ENCODE measurements at places on chromosomes 4 and X.

DNA sequence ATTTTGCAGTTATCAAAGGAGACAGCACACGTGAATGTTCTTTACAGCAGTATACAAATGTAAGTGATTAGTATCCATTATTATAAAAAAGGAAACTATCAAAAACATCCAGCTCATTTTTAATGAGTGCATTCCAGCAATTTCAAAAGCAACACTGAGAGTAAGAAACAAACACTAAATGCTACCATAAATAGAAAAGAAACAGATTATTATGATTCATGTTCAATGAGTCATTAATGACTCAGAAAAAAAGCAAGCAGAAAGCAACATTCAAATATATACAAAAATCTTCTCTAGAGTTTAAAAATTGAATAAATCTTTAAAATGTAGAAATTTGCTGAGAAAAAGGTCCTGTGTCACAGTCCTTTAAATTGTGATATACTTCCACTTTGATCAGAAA, 346.5 kb upstream of the FMR1 start:
- DNase-seq, result no peak

GRCh38 chr4:40190019-40190418, 6.8 kb upstream of the RHOH start:
- no peak for DNase-seq

GRCh38 chrX:133375615-133376340, 39.5 kb downstream of the GPC4 start:
- no peak for DNase-seq

DNA sequence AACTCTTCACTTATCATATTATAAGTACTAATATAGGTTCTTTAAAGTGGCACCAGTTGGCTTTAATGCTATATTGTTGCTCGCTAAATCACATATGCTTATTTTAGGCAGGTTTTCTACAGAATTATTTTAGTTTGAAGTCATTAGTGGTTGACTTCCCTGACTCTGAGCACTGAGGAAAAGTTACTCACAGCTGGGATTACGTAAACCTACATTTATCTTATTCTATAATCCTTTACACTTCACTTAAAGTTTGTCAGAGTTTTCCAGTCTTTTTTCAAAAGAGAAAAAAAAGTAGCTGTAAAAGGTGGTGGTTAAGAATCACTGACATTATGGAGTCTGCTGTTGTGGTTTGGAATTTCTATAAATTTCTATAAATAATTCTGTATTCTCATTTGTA, 5.8 kb downstream of the UGT2B4 start:
- DNase-seq, result no peak

GRCh38 chr4:74733756-74734155, 60.6 kb downstream of the BTC start:
- DNase-seq, result no peak

DNA sequence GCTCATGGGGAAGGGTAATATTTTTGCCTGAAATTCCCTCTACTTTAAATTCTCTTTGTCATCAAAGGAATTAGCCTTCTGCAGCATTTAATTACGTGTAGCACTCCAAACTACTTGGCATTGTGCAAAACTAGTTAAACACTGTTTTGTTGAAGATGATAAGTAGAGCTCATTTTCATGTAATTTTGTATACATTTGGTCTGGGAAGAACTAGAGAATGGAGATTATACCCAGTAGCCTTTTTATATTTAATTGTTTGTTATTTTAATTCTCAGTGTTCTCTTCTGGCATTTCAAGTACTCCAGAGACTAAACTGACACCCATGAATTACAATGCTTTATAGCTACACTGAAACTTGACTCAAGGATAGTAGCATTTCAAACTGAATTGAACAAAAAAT, 211.5 kb upstream of the SMIM31 start:
- no peak for DNase-seq

DNA sequence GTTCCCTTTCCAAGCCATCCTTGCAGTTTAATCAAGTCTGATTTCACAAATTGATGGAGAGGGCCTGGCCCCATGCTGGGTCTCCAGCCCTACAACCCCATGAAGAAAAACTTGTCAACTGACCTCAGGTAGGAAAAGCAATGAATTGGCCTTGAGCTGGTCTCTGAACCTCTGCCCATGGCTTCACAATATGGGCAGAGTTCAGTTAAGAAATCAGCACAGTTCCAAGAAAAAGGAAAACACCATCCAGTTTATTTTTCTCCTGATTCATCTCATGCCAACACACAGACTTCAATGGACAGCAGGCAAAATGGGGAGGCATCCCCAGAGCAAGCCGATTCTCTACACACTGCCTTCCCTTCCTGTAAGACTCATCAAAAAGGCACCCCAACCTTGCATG, 3.3 kb downstream of the RIPPLY1 start:
- no peak for DNase-seq

DNA sequence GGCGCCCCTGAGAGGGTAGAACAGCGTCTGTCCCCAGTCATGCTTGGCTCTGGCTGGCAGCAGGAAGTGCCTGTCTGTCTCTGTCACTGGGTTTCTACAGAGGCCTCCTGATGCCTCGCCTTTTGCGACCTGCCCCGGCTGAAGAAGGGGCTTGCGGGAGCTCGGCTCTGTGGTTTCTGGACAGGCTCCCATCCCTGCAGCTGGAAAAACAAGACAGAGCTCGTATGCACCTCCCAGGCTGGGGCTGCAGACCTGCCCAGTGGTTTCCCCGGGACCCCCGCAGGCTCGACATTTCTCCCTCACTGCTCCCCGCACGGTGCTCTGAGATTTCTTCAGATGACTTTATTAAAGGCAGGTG, 57.0 kb upstream of the SORCS2 start:
- DNase-seq, result no peak

GRCh38 chr4:67796810-67797209, 42.6 kb upstream of the GNRHR start:
- DNase-seq, result no peak

GRCh38 chrX:32662516-32662915, 548.8 kb downstream of the DMD start:
- DNase-seq, result no peak

GRCh38 chrX:18119856-18120255, 100.8 kb downstream of the BEND2 start:
- no peak for DNase-seq

DNA sequence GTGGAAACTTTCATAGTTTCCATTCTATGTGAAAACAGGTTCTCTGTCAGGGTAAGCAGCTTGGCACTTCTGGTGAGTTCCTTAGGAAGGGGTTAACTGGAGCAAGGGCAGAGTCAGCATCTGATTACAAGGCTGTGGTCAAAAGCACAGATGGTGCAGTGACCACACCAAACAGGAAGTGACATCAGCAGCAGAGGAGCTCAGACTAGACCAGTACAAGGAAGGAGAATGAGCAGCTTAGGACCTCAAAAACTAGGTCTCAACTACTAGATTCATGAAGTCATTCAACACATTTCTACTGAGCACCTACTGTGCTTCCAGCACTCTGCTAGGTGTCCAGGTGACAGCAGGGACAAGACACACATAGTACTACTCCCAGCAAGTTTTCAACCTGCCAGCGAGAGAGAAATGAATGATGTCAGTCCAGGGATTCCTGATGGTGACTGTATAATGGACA, 130.2 kb downstream of the AMELX start:
- no peak for DNase-seq

DNA sequence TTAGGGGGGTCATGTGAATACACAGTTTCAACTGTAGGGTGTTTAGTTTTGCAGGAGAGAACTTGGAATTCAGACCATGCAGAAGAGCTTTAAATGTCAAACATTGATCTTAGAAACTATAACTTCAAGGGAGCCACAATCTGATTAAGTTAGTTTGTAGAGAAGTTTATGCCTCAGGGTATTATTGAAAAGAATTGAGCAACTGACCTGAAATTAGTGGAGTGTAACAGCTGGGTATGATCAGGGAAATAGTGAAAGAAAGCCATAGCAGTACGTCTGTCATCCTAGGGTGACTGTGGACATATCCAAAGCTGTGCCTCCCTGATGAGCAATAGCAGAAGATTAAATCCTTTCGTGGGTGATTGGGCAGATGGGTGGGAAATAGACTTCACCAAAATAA, 63.8 kb downstream of the FAM47B start:
- DNase-seq, result no peak

GRCh38 chrX:105460376-105460775, 239.9 kb upstream of the TEX13A start:
- no peak for DNase-seq

DNA sequence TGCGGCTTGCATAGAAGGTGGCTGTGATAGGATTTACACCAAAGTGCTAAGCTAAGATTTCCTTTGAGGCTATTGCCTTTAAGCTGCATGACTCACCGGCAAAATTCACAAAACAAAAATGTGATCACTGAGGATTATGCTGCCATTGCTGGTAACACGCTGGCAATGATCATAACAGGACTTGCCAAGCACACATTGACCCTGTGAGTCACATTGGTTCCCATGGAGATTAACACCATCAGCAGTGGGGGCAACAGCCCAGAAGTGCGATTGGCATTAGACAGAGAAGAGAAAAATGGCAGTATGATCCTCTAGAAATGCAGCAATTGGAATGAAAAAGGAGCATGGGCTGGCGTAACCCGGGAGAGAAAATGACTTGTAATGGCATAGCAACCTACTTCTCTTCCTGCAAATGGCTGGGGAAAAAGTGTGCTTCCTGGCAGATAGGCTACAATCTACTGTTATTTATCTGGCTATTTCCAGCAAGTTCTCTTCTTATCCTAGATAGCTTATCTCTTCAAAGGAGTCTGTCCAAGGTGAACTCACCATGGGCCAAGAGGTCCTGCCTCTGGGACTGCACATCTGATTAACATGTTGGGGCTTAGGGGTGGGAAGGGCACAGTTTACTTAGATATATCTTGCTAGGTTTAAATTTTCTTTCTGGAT, 314.2 kb upstream of the IGFBP7 start:
- no peak for DNase-seq

DNA sequence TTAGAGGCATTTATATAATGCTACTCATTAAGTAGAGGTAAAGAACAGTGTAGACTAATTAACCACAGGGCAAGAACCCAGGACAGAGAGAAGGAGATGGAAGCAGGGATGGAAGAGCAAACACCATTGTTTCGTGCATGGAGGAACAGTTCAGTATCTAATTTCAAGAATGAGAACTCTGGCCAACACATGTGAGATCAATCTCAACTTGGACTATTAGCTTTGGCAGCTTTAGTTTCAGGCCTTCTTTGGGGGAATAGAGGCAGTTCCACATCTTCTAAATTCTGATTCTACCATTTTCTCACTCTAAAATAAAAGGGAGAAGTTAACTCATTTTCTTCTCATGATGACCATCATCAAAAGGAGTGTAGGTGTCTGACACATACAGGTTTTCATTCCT, 207.0 kb downstream of the LDB2 start:
- no peak for DNase-seq

GRCh38 chr4:85531560-85532341, 56.8 kb downstream of the ARHGAP24 start:
- no peak for DNase-seq

DNA sequence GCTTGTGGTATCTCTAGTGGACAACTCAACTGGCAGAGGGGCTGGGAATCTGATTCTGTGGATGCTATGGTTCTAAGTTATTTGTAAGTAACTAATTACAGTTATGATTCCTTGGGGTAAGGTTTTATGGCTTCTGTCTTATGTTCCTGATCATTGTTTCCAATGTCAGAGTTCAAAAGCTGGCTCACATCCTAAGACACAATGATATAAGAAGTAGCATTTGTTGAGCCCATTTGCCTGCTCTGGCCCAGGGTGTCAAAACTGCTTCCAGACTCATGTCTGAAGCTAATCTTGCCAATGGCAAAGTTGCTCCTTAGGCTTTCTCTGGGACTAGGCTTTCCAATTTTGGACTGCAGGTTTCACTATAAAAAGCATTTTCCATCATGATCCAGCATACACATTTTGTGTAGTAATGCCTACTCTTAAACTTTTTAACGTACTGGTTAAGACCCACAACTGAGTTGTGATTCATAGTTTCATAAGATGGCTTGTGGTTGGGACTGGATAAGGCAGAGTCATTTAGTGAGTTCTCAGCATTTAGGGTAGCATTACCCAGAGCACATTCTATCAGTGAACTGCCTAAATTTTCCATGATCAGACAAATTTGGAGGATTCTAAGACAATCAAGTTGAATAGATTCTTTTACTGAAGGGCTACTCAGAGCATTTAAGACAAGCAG, 50.0 kb downstream of the CCNI start:
- DNase-seq, result no peak

GRCh38 chr4:164924670-164925238, 47.8 kb downstream of the APELA start:
- DNase-seq, result no peak

GRCh38 chrX:32195611-32196010, 1015.7 kb downstream of the DMD start:
- no peak for DNase-seq

GRCh38 chr4:86450861-86451260, 91.0 kb upstream of the MAPK10 start:
- DNase-seq, result no peak

DNA sequence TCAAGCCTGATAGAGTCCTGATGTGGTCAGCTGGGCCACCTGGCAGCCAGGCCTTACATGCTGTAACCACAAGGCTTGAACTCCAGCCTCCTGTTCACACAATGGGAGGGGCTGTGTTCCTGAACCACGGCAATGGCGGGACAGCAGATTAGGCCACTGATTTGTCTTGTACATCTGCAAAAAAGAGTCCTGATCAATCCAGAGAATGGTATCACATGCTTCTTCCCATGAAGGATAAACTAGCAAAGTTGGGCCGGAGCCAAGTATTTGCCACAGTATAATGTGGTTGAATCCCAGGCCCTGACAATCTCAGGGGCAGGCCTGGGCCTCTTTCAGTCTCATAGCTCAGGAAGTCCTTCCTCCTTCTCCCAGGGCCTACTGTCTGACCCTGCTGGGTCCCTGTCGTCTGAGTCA, 2182.5 kb upstream of the AGA start:
- no peak for DNase-seq

DNA sequence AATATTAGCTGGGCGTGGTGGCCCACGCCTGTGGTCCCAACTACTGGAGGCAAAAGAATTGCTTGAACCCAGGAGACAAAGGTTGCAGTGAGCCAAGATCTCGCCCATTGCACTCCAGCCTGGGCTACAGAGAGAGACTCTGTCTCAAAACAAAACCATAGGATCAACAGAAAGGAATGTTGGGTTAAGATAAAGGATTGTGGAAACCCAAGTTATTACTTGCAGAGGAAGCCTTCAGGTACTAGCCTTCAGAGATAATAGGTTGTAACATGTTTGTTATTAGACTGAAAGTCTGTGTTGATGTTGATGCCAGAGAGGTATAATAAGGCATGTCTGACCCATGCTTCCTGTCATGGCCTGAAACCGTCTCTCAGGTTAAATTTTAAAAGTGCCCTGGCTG, 16.9 kb downstream of the SSX5 start:
- DNase-seq, result no peak
